Sciatic nerve (tissue), 2 donors: ENCODE measurements at places on chromosomes 7 and 10. TPM values are rescaled to one million over a fixed set of nuclear protein-coding genes. Genes with fewer than 3 reads are reported as not detected.
A peak's percentile ranks its signal among the peaks of the same experiment; 100 is the strongest.

The FAM25C gene
- not detected for total RNA-seq

The SLIT1 gene
- 3.1 TPM for total RNA-seq

The ZNF735 gene
- total RNA-seq, result not detected

The ADARB2 gene
- 1.9 TPM for total RNA-seq

- DNase-seq, result no peak
Measured at GRCh38 chr7:97215556-97215955, 98.1 kb downstream of the SDHAF3 start.

DNA sequence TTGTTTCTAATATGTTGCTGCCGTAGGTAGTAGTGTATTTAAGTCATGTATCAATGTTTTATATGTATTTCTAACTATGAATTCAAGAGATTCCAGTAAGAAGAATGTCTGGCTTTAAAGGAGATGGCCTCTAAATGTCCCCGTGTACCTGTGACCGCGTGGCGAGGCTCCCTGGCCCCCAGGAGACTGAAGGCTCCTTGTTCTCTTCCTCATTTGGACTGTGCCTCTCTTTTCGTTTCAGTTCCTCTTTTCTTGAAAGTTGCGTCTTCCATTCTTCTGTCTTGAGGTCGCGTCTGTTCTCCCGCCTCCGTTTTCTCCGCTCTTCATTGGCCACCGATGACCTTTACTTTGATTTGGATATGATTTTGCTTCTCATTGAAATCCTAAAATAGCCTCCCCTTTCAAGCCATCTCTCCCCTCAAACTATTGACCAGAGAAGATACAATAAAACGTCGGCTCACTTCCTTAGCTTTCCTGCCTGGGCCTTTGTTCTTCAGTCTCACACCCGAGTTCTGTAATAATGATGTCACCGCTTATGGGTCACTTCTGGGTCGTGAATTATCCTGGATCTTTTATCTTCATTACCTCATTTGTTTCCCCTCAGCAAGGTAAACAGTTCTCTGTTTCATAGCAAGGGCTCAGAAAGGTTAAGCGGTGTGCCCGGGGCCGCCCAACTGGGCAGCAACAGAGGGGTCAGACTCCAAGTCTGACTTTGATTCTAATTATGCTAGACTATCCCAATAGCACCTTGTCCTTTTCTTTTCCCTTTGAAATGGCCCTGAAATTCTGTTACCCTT, 28.7 kb downstream of the WIPI2 start:
- DNase-seq, result peak; percentile 59

DNA sequence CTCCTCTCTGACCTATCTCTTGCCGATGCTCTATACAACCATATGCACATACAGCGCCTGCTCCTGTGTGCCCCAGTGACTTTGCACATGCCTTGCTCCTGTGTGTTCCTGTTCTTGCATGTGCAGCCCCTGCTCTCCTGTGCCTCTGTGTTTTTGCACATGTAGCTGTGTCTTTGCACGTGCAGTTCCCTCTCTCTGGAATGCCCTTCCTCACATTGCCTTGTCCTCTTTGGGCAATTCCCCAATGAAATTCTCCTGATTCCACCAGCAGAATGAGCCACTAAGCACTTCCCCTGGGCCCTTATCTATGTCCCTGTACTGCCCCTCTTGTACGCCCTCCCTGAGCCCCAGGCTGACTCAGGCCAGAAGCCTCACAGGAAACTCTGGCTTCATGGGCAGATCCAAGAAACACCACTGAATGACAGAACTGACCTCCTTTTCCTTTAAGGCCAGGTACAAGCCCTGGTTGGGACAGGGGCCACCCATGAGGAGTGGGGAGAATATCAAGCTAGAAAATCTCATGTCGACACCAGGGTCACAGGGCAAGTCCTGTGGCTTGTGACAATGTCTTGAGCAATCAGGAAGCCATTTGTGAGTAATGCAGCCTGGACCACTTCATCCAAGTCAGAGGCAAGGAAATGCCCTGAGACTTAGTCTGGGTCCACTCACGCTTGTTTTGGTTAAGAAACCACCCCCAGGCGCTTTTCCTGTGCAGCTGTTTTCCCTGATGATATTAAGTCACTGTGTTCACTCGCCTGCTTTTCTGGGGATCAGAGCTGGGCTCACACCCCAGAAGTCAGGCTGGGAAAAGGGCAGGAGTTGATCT, 1.9 kb upstream of the ARHGAP22 start:
- no peak for DNase-seq

GRCh38 chr10:78578929-78579328, 489.8 kb upstream of the ZMIZ1 start:
- DNase-seq, result no peak

GRCh38 chr7:98211676-98212531, 665 bp downstream of the BHLHA15 start:
- peak; percentile 56 for DNase-seq

- DNase-seq, result no peak
Measured at GRCh38 chr7:11931307-11931706, 99.3 kb upstream of the THSD7A start.

DNA sequence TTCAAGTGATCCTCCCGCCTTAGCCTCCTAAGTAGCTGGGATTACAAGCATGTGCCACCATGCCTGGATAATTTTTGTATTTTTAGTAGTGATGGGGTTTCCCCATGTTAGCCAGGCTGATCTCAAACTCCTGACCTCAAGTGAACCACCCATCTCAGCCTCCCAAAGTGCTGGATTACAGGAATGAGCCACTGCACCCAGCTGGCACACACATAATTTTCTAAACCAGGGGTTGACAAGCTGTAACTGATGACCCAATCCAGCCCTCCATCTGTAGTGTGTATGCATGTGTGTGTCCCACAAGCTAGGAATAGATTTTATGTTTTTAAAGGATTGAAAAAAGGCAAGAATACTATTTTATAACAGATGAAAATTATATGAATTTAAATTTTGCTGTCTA, 125.9 kb upstream of the INSYN2A start:
- no peak for DNase-seq

DNA sequence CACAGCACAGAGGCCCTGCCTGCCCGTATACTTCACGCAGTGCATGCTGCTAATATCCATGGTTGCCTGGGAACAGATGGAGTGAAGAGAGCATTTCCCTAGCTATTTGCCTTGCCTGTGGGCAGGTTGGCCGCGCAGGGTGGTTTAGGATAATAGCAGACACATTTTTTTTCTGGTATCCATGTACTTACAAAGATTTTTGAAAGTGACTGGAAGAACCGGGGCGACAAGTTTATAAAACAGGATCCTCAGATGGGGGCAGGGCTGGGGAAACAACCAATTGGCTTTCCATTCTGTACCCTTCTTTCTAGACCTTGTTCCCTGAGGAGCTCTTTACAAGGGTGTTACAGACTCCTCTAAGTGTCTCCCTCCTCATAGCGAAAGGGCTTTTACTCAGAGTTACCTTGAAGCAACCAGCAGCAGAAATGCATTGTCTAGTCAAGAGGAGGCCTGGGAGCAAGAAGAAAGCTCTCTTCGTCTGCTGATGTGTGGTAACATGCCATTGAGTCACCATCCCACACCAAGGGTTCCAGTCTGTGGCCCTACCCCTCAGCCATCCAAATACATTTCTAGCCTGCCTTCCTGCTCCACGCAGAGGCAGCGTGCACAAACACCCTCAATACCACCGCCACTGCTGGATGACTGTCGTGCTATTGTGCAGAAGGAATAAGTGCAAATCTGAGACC, 31.5 kb downstream of the MTURN start:
- DNase-seq, result no peak

DNA sequence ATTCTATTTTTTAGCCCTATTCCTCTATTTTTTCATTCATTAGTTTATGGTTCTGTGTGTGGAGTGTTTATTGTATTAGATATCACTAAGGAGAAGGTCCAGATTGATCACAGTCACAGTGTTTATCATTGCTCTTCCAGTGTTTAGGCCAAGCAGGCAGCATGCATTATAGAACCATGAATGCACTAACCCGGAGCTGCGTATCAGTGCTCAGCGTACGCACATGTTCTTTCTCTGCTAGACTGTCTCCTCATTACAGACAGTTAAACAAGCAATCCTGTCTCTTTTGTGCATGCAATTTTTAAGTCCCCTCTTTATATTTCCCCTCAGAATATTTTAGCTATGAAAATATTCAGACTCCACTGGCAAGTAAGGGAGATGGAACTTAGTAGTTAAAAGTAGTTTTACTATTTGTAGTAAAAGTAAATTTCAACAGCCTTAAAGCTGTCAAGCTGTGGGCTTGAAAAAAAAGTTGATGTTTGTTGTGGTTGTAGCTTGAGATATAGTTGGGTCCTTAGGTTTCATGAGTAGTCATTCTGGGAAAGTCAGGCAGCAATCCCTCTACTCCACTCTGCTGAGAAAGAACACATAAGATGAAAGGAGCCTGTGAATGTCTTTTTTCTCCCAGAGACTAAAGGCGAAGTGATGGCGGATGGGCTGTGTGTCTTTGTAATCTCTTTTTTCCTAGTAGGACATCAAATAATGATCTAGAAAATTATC, 260.4 kb downstream of the CDK14 start:
- DNase-seq, result no peak
